ENCODE measurements at places on chromosomes 2 and 18.

GRCh38 chr2:187372213-187372612, 75.8 kb downstream of the CALCRL start:
- no peak for DNase-seq

DNA sequence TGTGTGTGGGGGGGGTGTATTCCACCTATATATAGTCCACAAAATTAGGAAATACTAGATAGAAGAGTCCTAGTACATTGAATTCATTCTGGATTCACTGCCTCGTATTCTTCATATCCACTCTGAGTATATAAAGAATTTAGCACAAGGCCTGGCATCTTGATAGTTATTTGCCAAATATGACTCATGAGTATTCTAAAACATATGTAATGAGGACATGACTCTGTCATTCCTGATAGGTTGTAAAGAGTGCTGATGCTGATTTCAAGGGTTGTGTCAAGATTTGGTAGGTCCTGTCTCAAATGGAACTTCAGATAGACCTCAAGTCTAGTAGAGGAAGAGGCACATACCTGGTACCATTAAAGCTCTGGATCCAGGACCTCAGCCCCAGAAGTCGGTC, 173.4 kb upstream of the BOD1L2 start:
- DNase-seq = no peak

- DNase-seq = no peak
Observed at GRCh38 chr2:206979922-206980321, 40.6 kb downstream of the CPO start.

DNA sequence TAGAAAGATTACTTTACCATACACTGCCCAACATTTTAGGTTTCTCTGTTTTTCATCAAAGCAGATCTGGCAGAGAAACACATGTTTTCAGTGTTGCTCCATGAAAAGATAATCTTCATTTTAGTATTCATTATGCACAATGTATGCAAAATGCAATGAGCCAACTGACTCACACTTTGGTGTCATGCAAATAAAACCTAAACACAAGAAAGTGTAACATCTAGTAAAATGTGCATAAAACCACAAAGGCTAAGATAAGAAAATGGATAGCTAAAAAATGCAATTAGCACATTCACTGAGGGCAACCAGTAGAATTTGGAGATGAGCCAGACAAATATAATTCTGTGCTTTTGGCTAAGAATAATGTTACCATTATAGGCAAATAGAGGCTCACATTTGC, 203.5 kb upstream of the UBE2E3 start:
- DNase-seq = no peak

GRCh38 chr2:31945572-31945935, 65.3 kb downstream of the MEMO1 start:
- DNase-seq = no peak

DNA sequence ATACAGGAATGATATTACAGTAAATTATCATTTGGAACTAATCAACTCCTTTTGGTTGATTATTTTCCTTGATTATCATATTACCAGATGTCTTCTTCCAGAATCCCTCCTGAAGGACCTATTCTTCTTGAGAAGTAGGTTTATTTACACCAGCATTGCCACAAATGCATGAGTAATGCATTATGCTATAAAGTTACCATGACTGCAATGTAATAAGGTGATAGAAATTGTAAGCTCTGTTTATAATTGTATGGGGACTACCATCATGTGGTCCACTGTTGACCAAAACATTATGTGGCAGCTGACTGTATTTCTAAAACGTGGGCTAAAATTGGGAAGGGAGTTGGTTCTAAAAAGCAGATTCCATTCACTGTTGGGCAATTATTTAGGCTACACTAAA, 602.2 kb downstream of the NYAP2 start:
- no peak for DNase-seq

- no peak for DNase-seq
Observed at GRCh38 chr2:20525041-20526035, 78.5 kb downstream of the RHOB start.

GRCh38 chr2:42096869-42097591, 49.2 kb downstream of the PKDCC start:
- DNase-seq = no peak

DNA sequence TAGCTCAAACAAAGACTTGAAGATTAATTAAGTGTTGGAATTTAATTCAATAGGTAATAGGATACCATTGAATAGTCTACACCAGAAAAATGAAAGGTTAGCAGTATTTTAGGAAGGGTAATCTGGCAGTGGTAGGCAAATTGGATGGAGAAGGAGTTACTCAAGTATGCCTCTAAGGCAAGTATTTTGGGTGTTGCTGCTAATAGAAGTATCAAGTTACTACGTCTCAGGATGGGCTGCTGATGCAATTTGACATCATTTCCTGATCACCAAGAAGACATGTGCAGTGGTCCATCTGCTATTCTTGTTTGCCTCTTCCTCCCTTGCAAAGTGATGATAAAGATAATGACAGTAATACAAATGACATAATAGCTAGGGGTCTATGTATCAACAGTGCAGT, 485.3 kb downstream of the TGIF1 start:
- DNase-seq = no peak

GRCh38 chr2:68403199-68403644, 38.1 kb downstream of the PLEK start:
- no peak for DNase-seq

DNA sequence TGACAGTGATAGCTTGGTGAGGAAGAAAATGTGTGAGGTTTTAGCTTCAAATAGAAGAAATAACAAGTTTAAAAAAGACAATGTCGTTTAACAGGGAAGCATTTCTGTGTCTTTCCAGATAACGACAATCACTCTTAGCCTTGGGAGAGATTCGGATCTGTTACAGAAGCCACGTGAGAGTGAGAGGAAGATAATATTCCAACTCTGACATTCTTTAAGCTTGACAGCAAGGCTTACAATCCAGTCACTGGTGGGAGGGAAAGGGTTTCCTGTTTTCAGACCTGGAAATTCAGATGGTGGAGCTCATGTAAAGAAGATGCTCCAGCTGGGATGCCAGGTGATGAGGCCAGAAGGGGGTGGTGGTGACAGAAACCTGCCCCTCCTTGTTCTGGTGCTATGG, 30.8 kb downstream of the FBXO48 start:
- no peak for DNase-seq

- no peak for DNase-seq
Observed at GRCh38 chr2:160301420-160301819, 101.3 kb upstream of the ITGB6 start.

DNA sequence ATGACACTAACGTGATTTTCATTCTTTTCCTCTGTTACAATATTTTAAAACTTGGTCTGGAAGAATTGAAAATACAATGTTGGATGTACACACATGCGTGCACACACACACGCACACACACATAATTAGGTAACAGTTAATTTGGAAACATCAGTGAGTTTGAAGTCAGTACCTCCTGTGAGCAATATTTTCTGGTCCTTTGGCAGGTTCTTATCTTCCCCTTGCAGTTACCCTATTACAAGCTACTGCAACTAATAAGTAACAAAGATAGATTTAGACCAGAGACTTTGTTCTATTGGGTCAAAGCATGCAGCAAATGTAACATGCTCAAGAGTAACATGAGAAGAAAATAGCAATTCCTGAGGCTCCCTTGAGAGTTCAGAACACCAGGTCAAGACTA, 73.3 kb downstream of the ZNF385B start:
- DNase-seq = no peak

- no peak for DNase-seq
Observed at GRCh38 chr2:197157879-197158537, 152.6 kb downstream of the ANKRD44 start.

- DNase-seq = no peak
Observed at GRCh38 chr2:9167718-9168657, 38.6 kb upstream of the ASAP2 start.

GRCh38 chr2:119337749-119338148, 28.9 kb downstream of the C2orf76 start:
- no peak for DNase-seq

- no peak for DNase-seq
Observed at GRCh38 chr2:227789803-227790202, 23.8 kb upstream of the CCL20 start.

DNA sequence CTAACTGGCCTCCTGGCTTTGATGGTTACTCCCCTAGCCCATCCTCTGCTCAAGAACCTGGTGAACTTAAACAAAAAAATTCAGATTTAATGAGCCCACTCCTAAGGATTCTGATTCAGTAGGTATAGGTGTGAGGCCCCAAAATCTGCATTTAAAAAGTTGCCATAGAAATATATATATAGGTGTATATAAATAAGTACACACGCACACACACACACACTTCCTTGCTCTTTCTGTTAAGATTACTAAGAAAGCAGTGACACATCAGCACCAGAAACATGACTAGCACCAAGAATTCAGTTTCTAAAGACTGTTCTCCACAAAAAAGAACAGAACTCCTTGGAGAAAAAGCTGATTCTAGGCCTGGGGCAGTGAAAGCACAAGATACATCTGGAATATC, 17.8 kb downstream of the EML6 start:
- no peak for DNase-seq

DNA sequence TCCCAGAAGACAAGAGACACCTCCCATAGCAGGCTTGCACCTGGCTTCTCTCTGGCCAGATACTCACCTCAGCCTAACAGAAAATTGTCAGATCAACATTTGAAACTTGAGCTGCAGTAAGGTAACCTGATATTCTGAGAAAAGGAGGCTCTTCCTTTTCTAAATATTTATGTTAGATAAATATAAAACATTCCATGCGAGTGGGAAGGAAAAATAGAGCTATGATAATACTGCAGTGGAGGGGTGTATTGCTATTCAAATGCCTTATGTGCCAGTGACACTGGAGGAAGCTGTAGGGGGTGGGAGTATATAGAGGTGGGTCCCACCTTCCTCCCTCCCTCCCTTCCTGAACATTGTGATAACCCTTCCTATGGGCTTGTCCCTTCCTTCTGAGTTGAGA, 515.5 kb upstream of the CHAC2 start:
- no peak for DNase-seq

All from activated T-cell treated with anti-CD3 and anti-CD28 coated beads, Interleukin-2, amount 50 U/mL, for 48 hours (primary cell).